ENCODE measurements at places on chromosomes 4 and X.

- DNase-seq = no peak
Observed at GRCh38 chr4:71586087-71586763, 197.7 kb downstream of the GC start.

DNA sequence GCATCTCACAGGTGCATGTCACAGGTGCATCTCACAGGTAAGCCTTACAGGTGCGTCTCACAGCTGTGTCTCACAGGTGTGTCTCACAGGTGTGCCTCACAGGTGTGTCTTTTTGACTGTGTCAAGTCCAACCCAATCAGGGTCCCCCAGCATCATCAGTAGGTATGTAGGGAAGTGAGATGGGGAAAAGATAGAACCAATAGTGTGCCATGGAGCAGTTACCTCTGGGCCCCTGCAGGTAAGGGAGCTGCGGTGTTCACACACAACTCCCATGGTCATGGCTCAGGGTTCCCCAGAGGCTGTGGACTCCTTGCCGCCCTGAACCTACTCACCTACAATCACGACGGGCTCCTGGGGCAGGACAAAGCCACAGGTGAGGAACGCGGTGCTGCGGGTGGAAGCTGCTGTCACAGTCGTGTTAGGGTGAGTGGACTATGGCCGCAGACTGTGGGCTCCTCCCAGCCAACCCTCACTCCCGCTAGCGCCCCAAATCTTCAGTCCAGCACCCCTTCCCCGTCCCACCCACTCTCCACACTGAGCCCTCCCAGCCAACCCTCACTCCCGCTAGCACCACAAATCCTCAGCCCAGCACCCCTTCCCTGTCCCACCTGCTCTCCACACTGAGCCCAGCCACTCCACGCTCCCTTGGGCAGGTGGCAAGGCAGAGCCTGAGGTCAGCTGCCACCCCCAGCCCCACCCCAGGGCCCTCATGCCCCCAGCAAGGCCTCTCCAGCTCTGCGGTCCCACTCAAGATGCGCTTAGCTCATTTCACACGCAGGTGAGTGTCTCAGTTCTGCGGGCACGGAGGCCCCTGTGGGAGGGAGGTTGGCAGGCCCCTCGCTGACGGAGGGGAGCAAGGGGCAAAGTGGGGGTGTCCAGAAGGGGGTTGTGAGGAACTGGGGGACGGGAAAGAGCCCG, 2.1 kb upstream of the PDE6B start:
- DNase-seq = no peak

DNA sequence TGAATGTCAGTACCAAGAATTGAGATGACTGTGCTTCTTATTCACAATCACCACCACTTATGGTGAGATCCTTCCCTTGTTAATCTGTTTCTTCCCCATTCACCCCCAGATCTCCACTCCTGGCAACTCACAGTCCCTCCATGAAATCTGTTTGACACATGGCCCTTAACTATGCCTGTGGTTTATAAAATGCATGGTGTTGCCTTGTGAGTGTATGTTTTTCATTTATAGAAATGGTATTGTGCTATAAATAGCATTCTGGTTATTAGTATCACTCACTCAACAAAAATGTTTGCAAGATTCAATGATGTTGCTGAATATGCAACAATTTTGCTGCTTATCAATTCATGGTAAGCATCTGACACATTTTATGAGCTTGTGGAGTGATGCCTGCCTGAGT, 131.0 kb downstream of the PRKX start:
- no peak for DNase-seq

DNA sequence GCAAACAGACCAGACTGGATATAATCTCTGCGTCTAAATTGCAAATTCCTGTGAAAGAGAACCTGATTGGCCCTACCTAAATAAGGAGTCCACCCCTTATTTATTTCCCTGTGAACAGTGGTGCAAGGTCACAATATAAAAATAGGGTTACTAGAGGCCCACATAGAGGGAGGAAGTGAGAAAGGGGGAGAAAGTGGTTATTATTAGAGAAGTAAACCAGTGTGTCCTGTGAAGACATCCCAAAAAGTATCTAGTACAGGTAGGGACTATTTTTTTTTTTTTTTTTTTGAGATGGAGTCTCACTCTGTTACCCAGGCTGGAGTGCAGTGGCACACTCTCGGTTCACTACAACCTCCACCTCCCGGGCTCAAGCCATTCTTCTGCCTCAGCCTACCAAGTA, 15.0 kb upstream of the FRYL start:
- no peak for DNase-seq

GRCh38 chrX:110086916-110087484, 84.1 kb downstream of the TMEM164 start:
- no peak for DNase-seq

DNA sequence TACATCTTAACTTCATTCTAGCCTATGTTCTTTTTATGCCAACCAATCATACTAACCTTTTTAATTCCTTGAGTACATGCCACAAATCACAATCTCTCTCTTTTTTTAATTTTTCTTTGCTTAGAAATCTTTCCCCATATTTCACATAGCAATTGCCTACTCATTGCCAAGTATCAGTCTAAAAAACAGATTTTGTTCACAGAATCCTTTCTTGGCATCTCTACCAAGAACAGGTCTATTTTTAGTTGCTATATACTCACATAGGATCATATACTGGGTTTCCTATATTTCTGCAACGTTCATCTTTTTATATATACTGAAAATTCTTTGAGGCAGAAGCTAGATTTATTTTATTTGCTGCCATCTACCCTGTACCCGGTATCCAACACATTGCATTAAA, 292.1 kb downstream of the GASK1B start:
- DNase-seq = no peak

DNA sequence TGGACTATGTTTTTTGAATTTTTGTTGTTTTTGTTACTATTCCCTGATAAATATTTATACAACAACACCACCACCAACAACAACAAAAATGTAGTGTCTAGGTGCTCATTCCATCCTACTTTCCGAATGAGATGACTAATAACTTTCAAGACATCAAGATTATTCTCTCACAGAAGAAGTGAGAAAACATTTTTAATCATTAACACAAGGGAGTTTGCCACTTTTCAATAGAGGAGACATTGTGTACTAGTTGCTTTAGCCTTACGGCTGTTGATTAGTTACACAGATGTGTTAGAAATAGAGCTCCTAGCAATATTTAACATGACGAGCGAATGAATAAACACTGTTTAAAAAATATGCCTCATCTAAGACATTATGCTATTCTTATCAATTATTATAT, 898.8 kb downstream of the C4orf33 start:
- no peak for DNase-seq

DNA sequence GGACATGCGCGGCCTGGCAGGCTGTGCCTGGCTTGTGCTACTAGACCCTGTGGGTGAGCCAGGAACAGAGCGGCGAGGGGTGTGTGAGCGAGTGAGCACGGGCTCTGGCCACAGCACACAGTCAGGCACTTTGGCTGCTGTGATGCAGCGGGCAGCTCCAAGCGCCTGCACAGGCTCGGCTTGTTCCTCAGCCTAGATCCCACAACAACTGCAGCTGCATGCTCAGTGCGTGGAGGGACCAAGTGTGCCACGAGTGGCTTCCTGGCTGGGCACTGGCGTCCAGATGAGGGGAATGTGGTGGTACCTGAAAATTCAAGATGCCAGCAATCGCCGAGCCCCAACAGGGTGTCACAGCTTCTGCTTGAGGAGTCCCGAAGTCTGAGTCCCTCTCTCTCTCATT, 1056.6 kb downstream of the RAPGEF2 start:
- no peak for DNase-seq

All from MG63 (cell line).